Effector memory CD8-positive, alpha-beta T cell (primary cell): ENCODE measurements at places on chromosomes 11 and 22.

DNA sequence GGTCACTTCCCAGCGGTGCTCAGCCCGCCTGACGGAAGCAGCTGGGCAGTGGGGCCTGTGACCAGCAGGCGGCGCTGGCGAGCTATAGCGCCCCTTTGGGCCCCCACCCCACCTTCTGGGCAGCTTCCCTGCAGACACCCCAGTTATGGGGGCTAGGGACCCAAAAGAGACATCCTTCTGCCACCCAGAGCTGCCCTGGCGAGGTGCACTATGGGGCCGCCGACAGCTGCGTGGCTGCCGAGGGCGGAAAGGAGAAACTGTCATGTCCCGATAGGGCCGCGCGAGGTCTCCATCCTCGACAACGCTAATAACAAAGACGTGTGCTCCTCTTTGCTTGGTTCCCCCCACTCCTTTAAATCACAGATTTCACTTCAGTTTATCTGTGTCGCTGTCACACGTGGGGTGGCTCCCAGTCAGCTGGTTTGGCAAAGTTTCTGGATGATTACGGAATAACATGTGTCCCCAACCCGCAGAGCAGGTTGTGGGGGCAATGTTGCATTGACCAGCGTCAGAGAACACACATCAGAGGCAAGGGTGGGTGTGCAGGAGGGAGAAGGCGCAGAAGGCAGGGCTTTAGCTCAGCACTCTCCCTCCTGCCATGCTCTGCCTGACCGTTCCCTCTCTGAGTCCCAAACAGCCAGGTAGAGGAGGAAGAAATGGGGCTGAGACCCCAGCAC lies 673 bp upstream of the MYO7A start:
- peak; percentile 64 for DNase-seq

- no peak for DNase-seq
Observed at GRCh38 chr22:19438298-19438697, 6.0 kb downstream of the MRPL40 start.

- no peak for DNase-seq
Observed at GRCh38 chr11:126662035-126662790, 306.7 kb downstream of the ST3GAL4 start.

GRCh38 chr22:44352378-44353035 lies 39.8 kb upstream of the SHISAL1 start:
- no peak for DNase-seq

- DNase-seq = no peak
Observed at GRCh38 chr11:8679006-8679405, 3.5 kb downstream of the TRIM66 start.

DNA sequence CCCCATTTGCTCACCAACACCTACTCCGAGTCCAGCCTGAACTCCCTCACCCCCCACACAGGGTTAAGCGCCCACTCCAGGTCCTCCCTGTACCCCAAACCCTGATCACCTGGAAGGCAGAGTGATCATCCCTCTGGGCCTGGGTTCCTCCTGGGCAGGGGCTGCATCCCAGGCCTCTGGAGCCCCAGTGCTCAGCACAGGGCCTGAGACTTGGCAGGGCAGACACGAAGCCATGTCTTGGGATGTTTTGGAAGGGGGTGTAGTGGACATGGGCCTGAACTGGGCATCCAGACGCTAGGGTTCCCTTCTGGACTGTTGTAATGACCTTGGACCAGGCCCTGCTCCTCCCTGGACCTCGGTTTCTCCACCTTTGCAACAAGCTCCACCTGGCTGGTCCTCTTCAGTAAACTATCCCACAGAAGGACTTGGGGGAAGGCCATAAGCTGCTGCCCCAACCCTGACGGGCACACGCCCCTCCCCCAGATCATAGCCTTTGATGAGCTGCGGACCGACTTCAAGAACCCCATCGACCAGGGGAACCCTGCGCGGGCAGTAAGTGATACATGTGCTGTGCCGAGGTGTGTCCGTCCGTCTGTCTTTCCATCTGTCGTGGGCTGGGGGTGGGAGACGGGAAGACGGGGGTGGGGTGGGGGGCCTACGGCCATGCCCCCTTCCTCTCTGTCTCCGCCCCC lies 3.9 kb downstream of the CNIH2 start:
- DNase-seq = no peak

DNA sequence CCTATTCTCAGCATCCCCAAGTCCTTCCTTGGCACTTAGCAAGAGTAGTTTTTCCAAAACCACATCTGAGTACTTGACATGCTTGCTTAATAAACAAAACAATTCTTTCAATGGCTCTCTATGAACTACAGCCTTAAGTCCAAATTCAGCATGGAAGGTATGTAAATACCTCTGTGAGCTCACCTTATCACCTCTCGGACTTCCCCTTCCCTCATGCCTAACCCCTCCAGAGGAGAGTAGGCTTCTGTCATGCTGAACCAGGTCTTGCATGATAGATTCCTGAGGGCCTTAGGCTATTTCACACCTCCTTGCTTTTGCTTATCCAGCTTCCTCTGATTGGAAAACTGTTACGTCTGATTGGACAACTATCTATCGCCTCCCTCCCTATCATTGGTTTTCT lies 312.9 kb upstream of the CCDC90B start:
- DNase-seq = no peak

- no peak for DNase-seq
Observed at GRCh38 chr11:129639300-129639699, 176.3 kb upstream of the TMEM45B start.

- DNase-seq = no peak
Observed at GRCh38 chr22:29166180-29166579, 39.5 kb upstream of the EMID1 start.

GRCh38 chr11:60307507-60308195 lies 19.4 kb upstream of the MS4A6E start:
- no peak for DNase-seq

DNA sequence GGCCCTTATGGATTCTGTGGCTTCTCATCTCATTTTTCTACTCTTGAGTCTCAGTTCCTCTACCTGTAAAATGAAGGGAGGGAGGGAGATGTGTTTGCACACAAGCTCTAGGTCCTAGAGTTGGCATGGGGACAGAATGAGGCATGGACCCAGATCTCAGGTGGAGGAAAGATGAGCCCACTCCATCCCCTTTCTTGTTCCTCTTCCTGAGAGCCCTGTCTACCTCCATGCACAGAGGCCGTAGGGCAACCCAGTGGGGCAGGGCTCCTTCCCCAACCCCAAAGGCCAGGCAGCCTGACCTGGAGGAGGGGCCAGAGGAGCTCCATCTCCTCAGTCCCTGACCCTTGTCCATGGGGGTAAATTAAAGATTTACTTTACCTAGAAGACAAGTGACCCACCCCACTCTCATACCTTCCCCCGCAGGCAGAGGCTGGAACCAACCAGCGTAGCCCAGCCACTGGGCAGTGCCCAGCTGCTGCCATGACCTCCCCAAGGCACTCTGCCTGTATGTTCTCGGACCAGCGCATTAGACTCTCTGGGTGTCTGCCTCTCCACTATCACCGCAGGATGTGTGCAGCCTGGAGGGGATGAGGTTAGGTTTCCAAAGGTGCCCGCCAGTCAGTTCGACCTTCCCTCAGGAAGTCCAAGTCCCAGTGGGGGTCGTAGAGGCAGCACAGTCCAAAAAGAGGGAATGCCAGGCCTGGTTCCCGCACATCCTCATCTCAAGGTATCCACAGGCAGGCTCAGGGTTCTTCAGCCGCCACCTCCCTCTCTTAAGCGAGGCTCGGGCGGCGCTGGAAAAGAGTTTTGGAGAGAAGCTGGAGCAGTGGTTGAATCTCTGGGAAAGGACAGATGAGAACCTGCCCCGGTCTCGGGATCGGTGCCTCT lies 3.0 kb downstream of the SMTN start:
- no peak for DNase-seq

GRCh38 chr22:32695451-32695891 lies 106.0 kb upstream of the TIMP3 start:
- DNase-seq = no peak

DNA sequence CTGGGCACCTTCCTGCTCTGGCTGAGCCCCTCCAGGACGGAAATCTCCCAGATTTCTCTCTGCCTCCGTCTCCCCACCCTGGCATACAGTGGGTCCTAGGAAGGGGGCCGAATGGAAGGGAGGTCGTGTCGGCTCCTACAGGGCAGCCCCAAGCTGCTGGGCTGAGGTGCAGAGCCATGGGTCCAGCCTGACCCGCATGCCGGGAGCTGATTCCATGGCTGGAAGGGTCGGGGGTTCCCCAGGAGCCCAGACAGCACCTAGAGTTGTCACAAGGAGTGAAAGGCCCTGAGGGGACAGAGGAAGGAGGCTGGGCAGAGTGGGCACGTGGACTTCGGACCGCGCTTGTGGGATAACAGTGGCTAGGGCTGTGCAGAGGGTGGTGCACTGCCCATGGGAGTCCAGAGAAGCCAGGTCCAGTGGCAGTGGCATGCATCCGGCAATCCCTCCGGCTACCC lies 16.5 kb downstream of the CCND1 start:
- DNase-seq = no peak

DNA sequence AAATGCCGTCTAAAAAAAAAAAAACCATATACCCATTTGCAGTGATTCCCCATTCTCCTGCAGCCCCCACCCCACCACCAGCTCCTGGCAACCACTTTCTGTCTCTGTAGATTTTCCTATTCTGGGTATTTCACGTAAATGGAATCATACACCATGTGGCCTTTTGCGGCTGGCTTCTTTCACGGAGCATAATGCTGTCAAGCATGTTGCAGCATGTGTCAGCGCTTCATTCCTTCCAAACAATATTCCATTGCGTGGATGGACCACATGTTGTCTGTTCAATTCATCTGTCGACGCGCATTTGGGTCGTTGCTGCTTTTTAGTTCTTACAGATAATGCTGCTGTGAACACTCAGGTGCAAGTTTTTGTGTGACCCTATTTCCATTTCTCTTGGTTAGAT lies 14.8 kb upstream of the EMID1 start:
- DNase-seq = no peak

- no peak for DNase-seq
Observed at GRCh38 chr22:44707752-44708151, 5.7 kb downstream of the PRR5 start.

DNA sequence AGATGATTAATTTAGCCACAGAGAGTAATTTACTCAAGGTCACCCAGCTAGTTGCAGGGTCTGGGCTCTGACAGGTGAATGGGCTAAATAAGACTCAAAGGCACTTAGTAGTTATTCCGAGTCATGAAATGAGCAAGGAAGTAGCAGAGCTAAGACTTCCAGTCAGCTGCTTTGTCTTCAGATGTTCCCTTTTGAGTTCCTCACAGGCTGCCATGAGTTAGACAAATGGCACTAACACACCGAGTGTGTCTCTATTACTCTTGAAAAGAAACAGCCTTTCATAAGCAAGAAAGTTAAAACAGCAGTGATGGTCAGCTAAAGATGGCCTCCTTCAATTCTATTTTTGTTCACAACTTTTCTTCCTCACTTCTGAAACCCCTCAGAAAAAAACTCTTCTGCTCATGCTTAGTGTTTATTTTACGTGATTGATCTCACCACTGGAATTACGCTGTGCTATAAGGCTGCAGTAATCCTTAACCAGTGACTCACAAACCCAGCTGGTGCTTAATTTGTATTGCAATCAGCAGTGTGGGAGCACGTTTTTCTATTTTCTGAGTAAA lies 389.1 kb downstream of the AASDHPPT start:
- DNase-seq = no peak

- DNase-seq = no peak
Observed at GRCh38 chr11:118265954-118266353, 1.9 kb upstream of the MPZL2 start.

DNA sequence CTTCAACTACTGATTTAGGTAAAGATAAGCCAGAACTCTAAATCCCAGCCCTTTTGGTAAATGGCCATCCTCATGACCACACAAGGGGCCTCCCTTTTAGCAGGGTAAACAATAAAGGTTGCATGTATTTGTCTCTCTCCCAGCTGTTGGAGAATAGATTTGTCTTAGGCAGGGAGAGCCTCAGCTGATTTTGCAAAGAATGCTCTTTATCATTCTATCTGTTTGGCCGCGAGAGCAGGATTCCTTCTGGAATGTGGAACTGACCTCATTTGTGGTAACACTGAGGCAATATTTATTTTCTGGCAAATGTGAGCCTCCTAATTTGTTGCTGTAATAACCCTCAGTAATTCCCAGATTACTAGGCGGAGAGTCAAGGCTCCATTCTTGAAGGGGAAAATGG lies 15.3 kb downstream of the PTS start:
- DNase-seq = no peak

- DNase-seq = no peak
Observed at GRCh38 chr11:132873841-132874240, 658.5 kb downstream of the OPCML start.

- DNase-seq = no peak
Observed at GRCh38 chr11:92667486-92668152, 301.8 kb upstream of the MTNR1B start.

- DNase-seq = no peak
Observed at GRCh38 chr22:45763236-45763624, 91.6 kb downstream of the ATXN10 start.

GRCh38 chr22:31086703-31087330 lies 5.7 kb downstream of the SMTN start:
- no peak for DNase-seq

DNA sequence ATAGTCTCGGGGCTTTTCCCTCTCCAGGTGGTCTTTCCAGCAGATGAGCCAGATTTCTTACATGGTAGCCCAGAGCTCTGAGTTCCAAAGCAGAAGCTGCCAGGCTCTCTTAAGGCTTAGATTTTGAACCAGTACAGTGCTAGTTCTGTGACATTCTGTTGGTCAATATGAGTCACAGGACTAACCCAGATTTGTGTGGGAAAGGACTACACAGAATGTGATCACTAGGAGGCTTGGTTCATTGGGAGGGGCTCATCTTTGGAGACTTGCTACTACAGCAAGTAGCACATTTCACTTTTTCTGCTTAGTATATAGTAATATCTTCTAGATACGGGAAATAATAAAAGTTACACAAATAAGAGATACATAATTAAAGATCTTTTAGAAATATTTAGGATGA lies 24.1 kb downstream of the RNF214 start:
- DNase-seq = no peak

GRCh38 chr11:33868647-33869461 lies 23.0 kb downstream of the LMO2 start:
- DNase-seq = no peak

DNA sequence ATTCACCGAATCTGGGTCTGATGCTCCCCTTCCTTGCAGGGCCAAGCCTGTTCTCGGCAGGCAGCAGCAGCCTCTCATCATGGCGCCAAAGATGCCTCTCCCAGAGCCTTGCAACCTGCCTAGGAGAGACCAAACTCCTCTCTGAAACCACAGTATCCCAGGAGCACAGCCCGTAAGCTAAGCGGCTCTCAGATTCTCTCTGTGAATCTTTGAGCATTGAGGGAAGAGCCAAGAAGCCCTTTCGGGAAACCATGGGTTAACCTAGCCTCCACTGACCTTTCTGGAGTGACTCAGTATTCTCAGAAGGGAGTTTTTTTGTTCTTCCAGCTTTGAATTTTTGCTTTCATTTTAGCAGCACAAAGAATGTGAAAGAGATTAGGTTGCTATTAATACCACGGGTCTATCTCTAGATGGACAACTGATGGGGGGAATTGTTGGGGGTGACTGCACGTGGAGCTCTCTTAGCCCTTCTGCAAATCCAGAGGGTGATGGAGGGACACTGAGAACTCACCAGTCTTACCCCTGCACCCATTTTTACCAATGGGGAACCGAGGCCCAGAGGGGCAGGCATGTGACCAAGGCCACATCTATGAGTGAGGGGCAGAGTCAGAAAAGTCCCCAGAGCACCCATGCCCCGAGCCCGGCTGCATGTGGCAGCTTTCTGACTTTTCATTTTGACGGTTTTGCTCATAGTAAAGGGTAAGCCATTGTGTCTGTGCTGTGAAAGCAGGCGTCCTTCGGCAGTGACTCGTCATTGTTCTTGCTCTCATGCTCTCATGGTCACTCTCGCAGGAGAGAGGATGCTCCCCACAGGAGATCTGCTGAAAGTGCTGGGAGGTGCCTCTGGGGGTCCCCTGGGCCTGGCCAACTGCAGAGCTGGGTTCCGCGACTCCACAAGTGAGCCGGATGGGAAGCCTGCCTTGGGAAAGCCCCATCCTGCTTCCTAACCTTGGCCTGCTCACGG lies 36.0 kb downstream of the IRAG1 start:
- DNase-seq = no peak
